ENCODE measurements at places on chromosomes 2 and 18.
A peak's percentile ranks its signal among the peaks of the same experiment; 100 is the strongest.

DNA sequence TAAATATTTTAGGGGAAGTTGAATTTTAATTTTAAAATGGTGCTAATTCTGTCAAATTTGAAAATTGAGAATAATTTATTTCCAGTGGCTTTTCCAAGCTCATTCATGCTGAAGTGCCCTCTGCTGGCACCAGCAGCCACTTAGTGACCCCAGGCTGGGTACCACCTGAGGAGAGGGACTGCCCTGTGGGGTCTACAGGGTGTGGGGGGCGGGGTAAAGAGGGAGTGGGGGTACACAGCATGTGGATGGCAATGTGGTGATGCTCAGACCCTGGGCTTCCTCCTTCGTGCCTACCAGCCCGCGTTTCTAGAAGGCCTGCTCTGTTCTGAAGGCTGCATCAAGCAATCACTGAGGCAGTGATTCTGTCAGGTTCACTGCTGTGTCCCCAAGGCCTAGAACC is 45.1 kb upstream of the SCLY start:
- DNase-seq: no peak

GRCh38 chr2:206837775-206838174 is 72.4 kb downstream of the FASTKD2 start:
- no peak for DNase-seq

- DNase-seq: no peak
Measured at GRCh38 chr2:217204358-217204757, 344.5 kb upstream of the TNP1 start.

- no peak for DNase-seq
Measured at GRCh38 chr2:239411549-239412319, 10.9 kb upstream of the HDAC4 start.

GRCh38 chr2:117835990-117836760 is 21.7 kb downstream of the DDX18 start:
- peak; percentile 29 for DNase-seq

DNA sequence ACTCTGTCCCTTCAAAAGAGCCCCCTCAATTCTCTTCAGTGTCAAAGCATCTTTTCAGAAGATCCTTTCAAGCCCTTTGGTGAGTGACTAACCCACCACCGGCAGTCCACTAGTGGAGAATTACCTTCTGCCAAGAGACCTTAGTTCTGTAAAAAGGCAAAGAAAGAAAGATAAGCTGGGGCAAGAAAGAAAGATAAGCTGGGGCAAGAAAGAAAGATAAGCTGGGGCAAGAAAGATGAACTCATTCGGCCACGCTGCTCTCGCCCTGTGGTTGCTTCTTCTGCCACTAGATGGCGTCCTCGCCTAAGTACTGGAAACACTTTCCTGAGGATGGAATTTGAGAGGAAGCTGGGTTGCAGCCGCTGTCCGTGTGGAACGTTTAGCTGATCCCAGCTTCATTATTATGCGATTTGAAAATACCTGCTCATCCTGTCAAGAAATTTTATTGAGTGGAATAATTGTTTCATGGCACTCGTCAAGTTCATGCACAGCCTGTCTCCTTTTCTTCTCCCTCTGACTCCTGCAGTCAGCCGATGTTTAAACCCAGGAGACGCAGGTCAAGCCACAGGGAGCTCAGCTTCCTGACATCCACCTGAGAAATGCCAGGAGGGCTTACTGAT is 17.3 kb upstream of the ANXA4 start:
- peak; percentile 63 for DNase-seq

DNA sequence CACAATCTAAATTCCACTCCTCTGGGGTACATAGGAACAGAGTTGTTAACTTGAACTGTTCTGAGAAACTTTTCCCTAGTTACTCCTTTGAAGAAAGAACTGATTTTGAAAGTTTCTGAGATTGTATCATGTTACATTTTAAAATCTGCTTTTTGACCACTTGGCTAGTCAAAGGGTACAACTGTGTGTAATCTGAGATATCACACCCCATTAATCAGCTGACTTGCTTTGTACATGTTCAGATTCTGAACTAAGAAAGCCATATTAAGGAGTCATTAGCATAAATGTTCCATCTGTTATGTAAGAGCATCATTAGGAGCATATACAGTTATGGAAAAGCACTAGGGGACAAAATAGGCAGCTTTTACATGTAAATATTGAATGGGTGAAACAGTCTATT is 3.8 kb upstream of the WDR35 start:
- DNase-seq: no peak

DNA sequence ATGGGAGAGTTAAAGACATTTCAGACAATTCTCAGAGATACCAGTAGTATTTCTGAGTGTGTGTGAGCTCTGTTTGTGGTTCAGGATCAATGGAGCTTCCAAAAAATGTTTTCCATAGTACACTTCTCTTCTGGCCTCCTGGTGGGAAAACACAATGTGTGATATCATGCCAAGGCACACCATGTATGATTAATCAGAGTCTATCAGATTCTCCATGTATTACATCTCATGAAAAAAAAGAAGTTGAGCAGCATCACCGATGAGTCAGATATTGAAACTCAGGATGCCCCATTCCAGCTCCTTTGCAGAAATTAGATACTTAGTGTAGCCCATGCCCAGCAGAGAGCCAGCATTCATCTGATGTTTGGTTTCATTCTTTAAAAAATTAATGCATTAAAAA is 620.3 kb upstream of the POU3F3 start:
- no peak for DNase-seq

GRCh38 chr2:112941753-112942653 is 31.0 kb downstream of the IL37 start:
- peak; percentile 5 for DNase-seq

DNA sequence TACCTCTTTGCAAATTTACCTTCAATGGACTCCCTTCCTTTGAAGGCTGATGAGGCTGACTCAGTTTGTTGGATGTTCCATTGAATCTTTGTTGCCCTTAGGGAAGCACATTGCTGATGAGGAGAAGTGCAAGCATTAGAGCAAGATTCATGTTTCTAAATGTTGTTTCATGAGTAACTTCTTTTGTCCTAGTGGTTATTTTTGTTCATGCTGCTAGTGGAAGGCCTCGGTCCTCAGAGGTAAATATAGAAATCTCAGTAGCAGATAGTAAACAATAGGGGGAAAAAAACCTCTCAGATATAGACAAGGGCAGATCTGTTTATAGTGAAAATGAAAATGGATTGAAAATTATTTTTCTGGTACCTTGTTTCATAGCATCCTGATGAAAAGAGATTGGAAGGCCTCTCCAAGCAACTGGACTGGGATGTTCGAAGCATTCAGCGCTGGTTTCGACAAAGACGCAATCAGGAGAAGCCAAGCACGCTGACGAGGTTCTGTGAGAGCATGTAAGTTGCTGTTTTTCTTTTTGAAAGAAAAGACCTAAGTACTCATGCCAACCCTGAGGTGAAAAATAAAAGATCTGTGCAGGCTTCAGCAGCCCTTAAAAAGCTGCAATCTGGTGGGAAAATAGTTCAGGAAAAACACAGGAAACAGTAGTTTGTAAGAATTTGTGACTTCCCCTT is 104.9 kb downstream of the CERS6 start:
- DNase-seq: no peak

GRCh38 chr2:205954707-205955106 is 131.3 kb downstream of the INO80D start:
- DNase-seq: no peak

- no peak for DNase-seq
Measured at GRCh38 chr2:227054006-227054405, 110.0 kb downstream of the COL4A4 start.

All from stimulated activated CD8-positive, alpha-beta memory T cell treated with anti-CD3 and anti-CD28 coated beads, Interleukin-12 subunit alpha, Interleukin-12 subunit beta, amount 100 ng/mL, for 4 hours (primary cell).